Muscle of leg (tissue), 16 donors: ENCODE measurements at places on chromosomes 7 and 10. TPM values are rescaled to one million over a fixed set of nuclear protein-coding genes. Genes with fewer than 3 reads are reported as not detected.

- DNase-seq = no peak
These were observed 215.8 kb upstream of the FZD8 start for GRCh38 chr10:35857860-35858259.

GRCh38 chr7:119439192-119439591 lies 833.8 kb upstream of the KCND2 start:
- DNase-seq = no peak

GRCh38 chr10:71972746-71973695 lies 8.8 kb downstream of the CHST3 start:
- DNase-seq = no peak

GRCh38 chr10:576130-576465 lies 113.4 kb downstream of the DIP2C start:
- DNase-seq = peak; percentile 72

Gene SLC12A9
- 18.4 TPM for polyA plus RNA-seq

DNA sequence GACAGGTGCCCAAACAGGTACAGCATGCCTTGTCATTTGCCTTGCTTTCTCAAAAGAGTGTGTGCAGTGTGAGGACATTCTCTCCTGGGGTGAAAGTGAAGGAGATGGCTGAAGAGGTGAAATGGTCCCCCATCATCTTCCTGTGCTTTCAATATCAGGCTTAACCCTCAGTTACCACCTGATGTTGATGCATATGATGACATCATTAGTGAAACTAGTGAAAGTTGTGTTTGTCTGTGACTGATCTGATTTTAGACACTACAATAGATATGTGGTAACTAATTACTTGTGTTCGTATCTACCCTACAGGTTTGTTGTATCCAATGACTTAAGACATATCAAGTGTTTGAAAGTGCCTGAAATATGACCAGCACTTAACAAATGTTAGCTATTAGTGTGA lies 24.4 kb upstream of the LRRC18 start:
- DNase-seq = no peak

DNA sequence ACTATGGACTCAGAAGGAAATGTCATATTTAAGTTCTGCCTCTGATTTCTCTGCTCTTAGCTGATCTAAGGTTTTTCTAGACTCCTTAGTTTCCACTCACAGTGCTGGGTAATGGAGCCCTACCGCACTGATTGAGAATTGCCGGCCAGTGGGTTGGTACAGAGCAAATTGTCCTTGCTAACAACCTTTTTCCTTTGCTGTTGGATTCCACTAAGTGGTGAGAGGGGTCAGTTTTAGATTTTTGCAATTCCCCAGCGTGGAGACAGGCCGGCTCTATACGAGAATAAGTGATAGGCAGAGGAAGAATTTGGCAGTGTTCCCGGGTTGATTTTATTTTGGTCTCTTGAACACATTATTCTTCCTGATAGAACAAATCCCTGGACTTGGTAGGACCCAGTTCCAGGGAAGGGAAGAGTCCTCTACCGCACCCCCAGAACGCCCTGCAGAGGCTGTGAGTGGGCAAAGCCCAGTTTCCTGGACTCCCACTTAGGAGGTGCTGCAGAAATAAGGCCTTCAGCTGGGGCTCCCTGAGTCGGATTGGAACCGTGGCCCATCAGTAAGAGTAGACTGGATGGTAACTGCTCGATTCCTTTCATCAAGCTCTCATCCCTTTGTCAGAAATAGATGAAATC lies 3.0 kb upstream of the NRP1 start:
- DNase-seq = peak; percentile 83

GRCh38 chr10:8074881-8075280 lies 20.4 kb downstream of the GATA3 start:
- DNase-seq = no peak

DNA sequence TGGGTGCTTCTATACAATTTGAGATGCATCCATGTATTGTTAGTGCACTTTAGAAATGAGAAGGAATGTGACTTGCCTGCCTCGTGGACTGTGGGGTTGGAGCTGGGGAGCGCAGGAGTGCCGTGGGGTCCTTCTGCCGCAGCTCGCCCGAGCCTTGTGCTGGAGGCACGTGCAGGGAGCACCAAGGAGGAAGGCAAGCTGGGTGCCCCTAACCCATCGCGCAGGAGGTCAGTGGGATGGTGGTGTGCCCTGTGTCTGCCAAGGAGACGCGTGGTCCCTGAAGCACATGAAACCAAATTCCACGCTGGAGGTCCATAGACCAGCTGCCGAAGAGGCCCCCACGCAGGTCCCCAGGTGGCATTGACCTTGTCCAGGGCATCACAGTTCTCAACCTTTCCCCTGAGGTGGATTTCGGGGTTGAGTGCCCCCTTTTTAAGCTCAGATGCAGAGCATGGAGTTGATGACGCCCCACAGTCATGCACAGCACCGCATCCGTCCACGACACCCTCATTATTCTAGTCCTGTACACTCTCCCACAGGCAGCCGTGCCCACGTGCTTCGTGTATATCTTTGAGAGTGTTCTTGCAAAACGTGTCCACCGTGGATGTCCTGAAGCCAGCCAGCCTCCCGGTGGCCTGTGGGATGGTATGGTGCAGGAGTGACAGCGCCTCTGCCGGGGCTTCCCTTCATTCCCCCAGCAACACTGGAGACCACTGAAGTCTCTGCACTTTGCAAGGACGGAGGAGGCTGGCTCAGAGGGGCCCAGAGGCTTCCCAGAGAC lies 35.5 kb downstream of the FKBP6 start:
- DNase-seq = no peak

GRCh38 chr10:100186253-100187212 lies 704 bp upstream of the ERLIN1 start:
- DNase-seq = peak; percentile 76

Gene SLC39A12
- not detected for polyA plus RNA-seq
